ENCODE measurements at places on chromosomes 4 and X.

- DNase-seq = peak; percentile 11
Measured at GRCh38 chr4:25769251-25769650, 93.5 kb downstream of the SEL1L3 start.

- no peak for DNase-seq
Measured at GRCh38 chr4:72629540-72629939, 60.5 kb upstream of the ADAMTS3 start.

DNA sequence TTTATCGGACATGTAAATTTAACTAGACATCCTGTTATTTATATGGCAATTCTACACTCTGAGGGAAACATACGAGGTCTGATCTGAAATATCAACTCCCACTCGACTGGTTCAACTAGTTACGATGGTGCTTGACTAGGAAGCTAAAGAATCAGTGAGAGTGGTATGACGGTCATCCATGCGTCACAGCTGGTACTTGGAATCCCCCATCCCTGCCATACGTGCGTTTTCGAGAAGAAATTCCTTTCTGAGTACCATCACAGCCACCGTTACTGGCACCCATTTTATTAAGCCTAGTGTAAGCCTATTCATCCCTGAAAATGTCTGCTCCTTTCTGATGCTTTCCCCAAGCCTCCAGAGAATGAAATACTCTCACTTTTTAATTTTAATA lies 695 bp upstream of the PIGA start:
- DNase-seq = peak; percentile 45

DNA sequence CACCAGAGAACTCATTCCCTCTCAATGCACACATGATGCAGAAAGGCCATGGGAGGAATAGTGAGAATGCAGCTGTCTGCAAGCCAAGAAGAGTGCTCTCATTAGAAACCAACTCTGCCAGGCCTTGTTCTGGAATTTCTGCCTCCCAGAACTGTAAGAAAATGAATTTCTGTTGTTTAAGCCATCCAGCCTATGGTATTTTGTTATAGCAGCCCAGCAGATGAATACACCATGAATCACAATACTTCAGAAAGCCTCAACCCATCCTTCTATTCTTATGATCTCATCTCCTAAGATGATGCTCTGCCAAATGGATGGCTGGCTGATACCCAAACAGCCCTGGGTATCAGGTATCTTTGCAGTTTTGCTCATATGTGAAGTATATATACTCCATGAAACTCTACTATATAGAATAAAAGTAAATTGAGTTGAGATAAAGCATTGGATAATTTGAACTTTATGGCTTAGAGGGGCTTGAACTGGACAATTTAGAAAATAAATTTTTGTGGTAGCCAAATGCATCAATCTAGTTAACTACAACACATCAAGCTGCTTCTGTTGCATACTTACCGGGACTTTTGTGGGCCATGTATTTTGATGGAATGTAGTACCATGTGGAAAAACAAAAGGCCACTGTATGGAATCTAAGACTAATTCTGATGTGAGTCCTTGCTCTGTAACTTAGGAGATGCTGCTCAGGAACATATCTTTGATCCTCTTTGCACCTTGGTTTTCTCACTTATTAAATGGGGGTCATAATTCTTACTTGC lies 245.9 kb downstream of the HS3ST1 start:
- DNase-seq = no peak

- DNase-seq = no peak
Measured at GRCh38 chr4:43325220-43325967, 432.9 kb downstream of the GRXCR1 start.

- peak; percentile 37 for DNase-seq
Measured at GRCh38 chr4:113311047-113311446, 261.6 kb downstream of the ANK2 start.

GRCh38 chr4:39900966-39901365 lies 76.7 kb downstream of the PDS5A start:
- no peak for DNase-seq

GRCh38 chrX:106436691-106437090 lies 175.1 kb upstream of the RADX start:
- no peak for DNase-seq

Data from mesendoderm (in vitro differentiated cells).